COR-L47 (cell line): ENCODE measurements at places on chromosomes 7 and 10.

- DNase-seq, result no peak
Observed at GRCh38 chr7:91780521-91780920, 100.0 kb downstream of the MTERF1 start.

DNA sequence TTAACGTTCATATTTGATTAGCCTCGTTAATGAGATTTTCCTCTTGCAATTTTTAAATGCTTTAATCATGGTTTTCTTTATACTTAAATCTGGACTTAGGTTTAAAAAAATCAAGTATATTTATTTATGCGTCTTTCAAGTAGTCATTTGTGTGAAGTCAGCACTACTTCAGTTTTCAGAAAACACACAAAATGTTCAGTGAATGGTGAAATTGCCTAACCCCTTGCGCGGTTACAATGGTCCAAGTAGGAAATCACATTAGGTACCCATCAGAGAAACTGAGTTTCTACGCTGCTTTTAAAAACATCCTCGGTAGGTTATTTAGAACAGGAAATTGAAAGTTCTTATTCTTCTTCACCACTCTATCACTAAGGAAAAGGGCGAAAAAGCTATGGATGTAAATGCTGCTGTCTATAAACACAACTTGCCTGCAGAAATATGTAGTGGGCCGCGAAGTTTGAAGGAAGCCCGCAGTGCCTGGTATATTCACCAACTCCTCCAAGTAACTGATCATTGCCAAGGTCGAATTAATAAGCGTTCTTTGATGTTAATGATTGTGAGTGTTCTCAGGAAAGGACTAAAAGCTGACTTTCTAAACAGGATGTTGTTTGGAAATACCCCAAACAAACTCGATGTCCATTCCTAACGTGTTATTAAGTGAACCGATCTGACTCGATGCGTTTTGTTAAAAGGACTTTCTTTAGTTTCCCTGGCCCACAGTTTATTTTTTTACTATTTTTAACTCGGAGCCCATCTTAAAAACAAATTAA lies 1.0 kb downstream of the SYPL1 start:
- no peak for DNase-seq

GRCh38 chr7:11458736-11459483 lies 373.1 kb downstream of the THSD7A start:
- DNase-seq, result no peak

DNA sequence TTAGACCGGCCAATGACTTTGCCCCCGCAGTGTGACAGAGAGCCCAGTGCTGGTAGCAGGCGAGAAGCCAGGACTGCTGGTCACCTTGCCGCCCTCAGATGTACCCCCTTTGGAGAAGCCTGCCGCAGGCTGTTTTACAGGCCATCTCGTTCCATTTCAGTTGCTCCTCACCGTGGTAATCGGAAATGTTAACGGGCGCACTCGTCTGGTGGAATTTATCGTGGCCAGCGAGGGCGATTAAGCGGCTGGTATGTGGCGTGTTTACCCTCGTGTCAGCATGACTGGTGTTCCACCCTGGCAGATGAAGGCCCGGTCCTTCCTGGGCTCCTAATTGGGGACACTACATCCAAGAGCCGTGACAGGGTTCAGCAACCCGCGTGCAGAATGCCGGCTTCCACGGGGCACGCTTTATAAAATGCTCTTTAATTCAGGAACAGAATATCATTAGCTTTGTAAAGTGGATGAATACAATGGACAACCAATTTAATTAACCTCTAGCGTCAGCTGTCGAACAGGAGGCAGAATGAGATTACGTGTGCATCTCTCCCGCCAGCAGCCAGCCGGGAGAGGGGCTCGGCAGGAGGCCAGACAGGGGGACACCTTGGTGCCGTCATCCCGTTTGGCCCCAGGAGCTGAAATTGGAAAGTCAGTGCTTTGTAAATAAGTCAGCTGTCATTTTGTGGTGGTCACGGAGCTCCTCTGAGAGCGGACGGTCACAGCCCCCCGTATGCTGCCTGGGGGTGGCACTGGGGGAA lies 108.3 kb downstream of the NKX6-2 start:
- no peak for DNase-seq
